CD14-positive monocyte (primary cell): ENCODE measurements at places on chromosomes 7 and 10.

DNA sequence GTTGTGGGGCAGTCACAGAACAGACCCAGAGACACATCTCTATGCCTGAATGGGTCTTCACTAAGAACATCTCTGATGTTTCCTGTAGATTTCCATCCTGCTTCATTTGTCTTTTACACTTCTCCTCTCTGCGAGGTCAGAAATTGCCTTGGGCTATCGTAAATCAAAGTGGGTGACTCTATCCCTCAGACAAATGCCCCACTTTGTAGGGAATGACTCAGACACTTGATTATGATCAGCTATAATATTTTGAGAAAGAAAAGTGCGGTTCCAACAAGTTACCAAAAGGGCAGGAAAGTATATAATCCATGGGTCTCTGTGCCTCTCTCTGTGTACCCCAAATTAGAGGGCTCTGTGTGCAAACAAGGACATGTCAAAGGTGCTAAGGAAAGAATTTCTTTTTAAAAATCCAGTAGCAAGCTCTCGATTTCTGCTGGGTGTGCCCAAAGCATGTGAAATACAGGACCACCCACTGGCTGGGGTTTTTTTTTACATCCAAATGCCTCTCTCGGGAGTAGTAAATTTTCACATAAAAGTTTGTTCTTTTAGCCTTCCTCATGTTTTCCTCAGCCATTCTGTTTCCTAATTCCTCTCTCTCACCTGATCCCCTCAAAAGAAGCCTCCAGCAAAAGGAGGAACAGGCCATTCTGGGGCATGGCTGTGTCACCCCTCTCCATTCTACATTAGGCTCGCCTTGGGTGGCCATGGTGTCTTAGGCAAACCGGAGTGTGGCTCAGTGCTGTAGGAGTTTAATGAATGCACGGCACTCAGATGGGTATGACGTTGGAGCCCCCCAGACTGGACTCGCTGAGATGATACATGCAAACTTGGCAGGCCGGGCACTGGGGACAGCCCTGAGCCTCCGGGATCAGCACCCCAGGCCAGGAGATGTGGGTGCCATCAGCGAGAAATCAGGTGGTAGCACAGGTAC is 6.3 kb upstream of the OPN4 start:
- no peak for DNase-seq

GRCh38 chr7:134888141-134888740 is 98.1 kb upstream of the AGBL3 start:
- DNase-seq, result no peak

- DNase-seq, result no peak
These were observed 40.9 kb downstream of the ANTXRL start for GRCh38 chr10:46327685-46328084.

DNA sequence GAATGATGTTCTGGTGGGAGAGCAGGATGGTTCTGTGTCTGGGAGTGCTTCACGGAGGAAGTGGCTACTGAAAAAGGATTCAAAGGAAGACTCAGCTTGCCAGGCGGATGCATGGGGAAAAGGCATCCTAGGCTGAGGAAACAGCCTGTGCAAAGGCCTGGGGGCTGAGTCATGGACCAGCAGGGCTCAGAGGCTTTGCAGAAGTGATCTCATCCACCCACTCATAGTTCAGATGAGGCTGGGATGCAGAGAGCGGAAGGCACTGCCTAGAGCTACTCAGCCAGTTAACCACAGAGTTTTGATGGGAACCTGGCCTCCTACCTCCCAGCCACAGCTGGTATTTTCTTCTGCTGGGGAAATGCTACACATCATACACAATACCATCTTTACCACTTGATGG is 15.8 kb upstream of the ADAMTS14 start:
- peak; percentile 50 for DNase-seq

GRCh38 chr10:116466715-116467422 is 39.2 kb downstream of the PNLIPRP3 start:
- no peak for DNase-seq

GRCh38 chr7:21544715-21545114 is 1.9 kb downstream of the DNAH11 start:
- DNase-seq, result no peak

DNA sequence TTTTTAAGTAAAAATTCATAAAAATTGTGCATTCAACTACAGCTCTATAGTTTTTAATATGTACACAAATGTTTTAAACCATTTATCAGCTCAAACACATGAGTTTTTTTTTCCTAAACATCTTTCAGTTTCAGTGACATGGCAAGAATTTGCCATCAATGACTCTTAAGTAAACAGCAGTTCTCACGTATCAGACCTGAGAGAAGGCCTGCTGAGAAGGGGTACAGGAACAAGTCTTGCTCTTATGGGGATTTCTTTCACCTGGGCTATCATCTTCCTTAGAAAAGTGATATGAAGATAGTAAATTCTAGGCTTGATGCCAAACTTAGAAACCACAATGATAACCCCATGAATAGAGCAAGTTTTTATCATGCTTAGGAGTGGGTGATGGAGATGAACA is 467.8 kb downstream of the ARL4A start:
- no peak for DNase-seq

DNA sequence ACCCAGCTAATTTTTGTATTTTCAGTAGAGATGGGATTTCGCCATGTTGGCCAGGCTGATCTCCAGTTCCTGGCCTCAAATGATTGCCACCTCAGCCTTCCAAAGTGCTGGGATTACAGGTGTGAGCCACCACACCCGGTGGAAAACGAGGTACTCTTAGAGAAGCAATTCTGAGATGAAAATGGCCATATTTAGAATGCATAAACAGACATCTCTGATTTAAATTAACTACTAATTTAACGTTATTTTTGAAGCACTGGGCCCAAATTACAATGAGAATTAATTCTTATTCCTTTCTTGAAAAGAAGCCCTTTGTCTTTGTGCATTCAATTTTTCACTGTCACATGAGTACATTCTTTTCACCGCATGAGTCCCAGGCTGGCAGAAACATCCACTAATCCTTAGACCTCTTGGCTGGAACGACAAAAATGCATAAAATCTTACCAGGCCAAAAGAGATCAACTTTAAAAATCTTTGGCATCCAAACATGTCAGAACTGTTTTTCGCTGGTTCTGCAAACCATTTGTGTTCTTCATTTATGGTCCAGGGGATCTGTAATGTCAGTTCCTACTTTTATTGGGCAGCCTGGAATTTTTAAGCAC is 60.1 kb upstream of the CAPZA2 start:
- DNase-seq, result no peak

- DNase-seq, result no peak
These were observed 95.6 kb downstream of the CPXM2 start for GRCh38 chr10:123795846-123796590.

DNA sequence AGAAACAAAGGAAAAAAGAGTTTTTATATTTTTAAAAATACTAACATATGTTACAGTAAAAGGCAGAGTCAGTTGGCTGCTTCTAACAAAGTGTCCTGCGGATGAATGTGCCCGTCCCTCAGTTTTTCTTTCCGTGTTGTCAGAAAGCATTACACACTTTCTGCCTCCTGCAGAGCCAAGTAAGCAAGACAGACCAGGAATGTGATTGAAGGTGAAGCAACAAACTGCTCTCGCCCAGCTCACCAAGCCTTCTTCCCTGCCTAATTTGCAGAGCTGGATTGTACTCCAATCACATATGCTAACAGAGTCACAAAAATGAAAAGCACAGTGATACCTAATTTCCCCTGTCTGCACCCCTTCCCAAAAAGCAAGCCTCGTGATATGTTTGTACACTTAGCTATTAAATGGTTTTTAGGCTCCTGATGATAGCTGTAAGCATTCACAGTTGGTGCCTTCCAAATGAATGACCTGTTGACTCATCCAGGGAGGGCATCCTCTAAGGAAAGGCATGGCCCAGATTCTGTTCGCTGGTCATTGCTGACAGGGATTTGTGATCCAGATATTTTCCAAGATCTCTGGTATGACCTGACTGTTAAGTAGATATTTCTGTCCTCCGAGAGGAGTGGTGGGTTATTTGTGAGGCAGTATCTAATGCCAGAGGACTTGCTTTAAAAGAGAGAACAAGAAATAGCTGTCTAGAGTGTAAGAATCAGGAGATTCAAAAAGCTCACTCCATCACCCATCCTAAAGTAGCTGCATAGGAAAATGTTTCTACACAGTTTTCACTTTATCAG is 187.3 kb upstream of the PLXDC2 start:
- no peak for DNase-seq

DNA sequence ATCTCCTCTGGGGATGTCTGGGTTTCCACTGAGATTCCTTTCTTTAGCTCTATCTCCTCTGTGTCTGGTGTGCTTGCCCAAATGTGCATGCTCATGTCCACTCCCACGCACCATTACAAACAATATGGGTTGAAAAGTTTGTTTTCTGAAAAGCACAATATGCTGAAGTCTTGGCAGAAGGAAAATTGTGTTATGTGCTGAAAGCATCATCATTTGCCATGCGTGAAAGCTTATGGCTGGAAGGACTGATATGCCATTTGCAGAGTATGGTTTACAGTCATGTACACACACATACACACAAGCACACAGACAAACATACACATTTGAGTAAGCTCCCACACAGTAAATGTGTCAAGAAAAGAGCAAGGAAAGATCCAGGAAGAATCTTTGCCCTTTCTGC is 231.6 kb downstream of the SORCS3 start:
- DNase-seq, result no peak

GRCh38 chr7:50376056-50376820 is 71.7 kb downstream of the IKZF1 start:
- no peak for DNase-seq

- no peak for DNase-seq
These were observed 533.2 kb downstream of the PARD3 start for GRCh38 chr10:34281661-34282582.

DNA sequence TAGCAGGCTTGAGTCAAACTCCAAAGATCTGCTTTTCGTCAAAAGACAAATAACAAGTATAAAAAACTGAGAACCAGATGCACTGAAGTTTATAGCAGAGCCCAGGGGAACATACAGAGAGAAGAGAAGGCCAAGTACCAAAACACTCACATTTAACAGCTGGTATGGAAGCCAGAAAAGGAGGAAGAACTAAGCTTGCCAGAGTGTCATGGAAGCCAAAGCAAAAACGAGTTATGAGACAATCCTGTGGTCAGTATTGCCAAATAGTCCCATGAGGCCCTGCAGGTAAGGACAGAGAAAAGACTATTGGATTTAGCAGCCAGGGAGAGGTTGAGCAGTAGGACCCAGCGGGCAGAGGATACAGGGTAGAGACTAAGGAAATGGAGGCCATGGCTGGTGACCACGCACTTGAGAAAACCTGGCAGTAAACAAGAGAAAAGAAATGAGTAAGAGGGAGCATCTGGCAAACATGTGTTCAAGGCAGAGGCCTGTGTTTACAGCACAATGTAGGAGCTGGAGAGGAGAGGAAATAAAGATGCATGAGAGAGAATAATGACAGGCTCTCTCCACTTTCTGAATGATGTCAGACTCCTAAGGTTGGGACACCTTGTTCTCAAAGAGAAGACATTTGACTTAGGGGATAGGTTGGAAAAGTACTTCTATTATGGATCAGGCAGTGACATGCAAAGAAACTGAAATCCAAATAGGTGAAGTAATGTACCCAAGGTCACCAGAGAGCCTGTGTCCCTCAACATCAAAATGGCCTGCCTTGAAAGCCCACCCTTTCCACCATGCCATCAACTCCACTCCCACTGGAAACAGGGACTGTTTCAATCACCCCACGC is 9.1 kb downstream of the CREB3L2 start:
- peak; percentile 19 for DNase-seq

- DNase-seq, result no peak
These were observed 255.5 kb upstream of the KMT2E start for GRCh38 chr7:104758504-104758903.

DNA sequence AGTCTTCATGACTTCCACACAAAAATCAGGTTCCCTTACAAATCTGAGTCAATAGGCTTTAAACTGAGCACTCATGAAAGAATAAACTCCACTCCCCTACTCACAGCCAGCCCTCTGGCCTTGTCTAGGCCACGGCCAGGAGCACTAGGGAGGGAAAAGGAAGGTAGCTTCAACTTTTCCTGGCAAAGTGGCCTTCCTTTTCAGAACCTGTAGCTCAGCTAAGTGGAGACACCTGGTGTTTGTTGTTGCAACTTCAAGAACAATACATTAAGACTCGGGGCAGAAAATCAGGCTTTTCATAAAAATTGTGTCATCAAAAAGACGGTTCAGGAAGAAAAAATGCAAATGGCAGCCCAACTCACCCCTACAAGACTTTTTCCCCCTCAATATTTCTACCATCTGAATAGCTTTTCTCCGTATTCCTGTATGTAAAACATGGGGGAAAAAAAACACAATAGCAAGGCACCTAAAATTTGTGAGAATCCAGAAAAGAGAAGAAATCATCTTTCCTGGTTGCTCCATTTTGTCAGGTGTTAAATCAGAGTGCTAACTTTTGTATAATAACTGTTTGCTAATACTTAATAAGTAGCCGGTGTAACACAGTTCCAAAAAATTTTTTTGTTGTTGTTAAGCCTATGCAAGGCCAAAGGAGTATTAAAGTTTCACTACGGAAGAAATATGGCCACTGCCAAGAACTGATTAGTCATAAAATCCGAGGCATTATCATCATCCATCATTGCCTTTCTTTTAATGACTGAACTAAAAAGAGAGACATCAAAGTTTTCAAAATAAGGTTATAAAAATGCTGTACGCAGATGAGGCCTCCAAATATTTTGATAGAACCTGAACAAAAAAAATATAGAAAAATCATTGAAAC is 66.2 kb upstream of the ARID5B start:
- no peak for DNase-seq

DNA sequence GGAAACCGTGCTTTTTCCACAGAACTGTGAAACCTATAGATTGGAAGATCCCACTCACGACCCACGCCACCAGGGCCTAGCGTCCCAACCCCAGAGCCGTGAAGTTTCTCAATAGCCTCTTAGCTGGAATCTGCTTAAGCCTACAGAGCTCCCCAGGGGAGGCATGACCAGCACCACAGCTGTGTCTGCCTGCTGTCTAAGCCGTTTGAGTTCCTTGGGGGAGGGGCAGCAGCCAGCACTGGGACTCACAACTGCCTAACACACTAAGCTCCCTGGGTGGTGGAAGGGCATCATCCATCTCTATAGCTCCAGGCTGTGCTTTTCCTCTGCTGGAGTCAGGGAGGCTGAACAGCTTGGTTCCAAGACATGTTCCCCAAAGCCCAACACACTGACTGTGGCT is 26.0 kb upstream of the TMEM140 start:
- no peak for DNase-seq

- DNase-seq, result no peak
These were observed 168.4 kb upstream of the ASAH2 start for GRCh38 chr10:50419756-50420155.

GRCh38 chr7:28686418-28686800 is 271.7 kb downstream of the TRIL start:
- peak; percentile 68 for DNase-seq

DNA sequence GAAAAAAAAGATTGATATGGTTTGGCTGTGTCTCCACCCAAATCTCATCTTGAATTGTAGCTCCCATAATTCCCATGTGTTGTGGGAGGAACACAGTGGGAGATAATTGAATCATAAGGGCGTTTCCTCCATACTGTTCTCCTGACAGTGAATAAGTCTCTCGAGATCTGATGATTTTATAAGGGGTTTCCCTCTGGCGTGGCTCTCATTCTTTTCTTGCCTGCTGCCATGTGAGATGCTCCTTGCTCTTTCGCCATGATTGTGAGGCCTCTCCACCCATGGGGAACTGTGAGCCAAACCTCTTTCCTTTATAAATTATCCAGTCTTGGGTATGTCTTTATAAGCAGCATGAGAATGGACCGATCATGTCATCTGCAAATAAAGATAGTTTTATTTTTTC is 29.4 kb upstream of the MAP3K8 start:
- DNase-seq, result no peak
